ENCODE measurements at places on chromosomes 1 and 21. TPM values are rescaled to one million over a fixed set of nuclear protein-coding genes. Genes with fewer than 3 reads are reported as not detected.

FABP3 gene
- not detected for total RNA-seq

- 0 out of 2 replicates have a peak, but pooled peaks cover 6% of the 10 kb centered on the region for H3K4me1 ChIP-seq
- no peak overlapping the region for H3K4me3 ChIP-seq
- no peaks in the 10 kb centered on the region for H3K27me3 ChIP-seq
Measured at GRCh38 chr1:47439819-47440598, 2.2 kb downstream of the FOXD2 start.

- H3K4me1 ChIP-seq = no peaks in the 10 kb centered on the region
- H3K36me3 ChIP-seq = no peaks in the 10 kb centered on the region
- no peak overlapping the region for H3K4me3 ChIP-seq
- no peak overlapping the region for H3K27ac ChIP-seq
Measured at GRCh38 chr1:47926461-47926999, 70.7 kb downstream of the TRABD2B start.

- no peak overlapping the region for H3K4me3 ChIP-seq
- H3K4me1 ChIP-seq = peaks cover 8% of the 10 kb centered on the region
- no peak overlapping the region for H3K27ac ChIP-seq
Measured at GRCh38 chr1:15465674-15466073, 9.1 kb downstream of the CELA2A start.
